Mucosa of descending colon (tissue), 3 donors: ENCODE measurements at places on chromosomes 4 and X. TPM values are rescaled to one million over a fixed set of nuclear protein-coding genes. Genes with fewer than 3 reads are reported as not detected.

MUC7 gene
- not detected for total RNA-seq

RAB33A gene
- total RNA-seq: 0.55 TPM

CXCL5 gene
- not detected for total RNA-seq

AGTR2 gene
- not detected for total RNA-seq

ZNF718 gene
- 7.4 TPM for total RNA-seq

RBM47 gene
- total RNA-seq: 258 TPM

TRPC5OS gene
- total RNA-seq: not detected

PNMA6A gene
- 0.27 TPM for total RNA-seq

FAT4 gene
- 2.5 TPM for total RNA-seq

ZGRF1 gene
- total RNA-seq: 3.7 TPM

H2AZ1 gene
- 216 TPM for total RNA-seq

CT45A1 gene
- not detected for total RNA-seq

MAGEC1 gene
- total RNA-seq: not detected

SLITRK2 gene
- 0.09 TPM for total RNA-seq

TAF7L gene
- total RNA-seq: 0.29 TPM

CLDN22 gene
- total RNA-seq: not detected

AFM gene
- not detected for total RNA-seq

C4orf36 gene
- total RNA-seq: 0.96 TPM

CYBB gene
- 35.4 TPM for total RNA-seq

CXorf65 gene
- total RNA-seq: not detected
